RPMI8226 (cell line): ENCODE measurements at places on chromosomes 7 and 10.

DNA sequence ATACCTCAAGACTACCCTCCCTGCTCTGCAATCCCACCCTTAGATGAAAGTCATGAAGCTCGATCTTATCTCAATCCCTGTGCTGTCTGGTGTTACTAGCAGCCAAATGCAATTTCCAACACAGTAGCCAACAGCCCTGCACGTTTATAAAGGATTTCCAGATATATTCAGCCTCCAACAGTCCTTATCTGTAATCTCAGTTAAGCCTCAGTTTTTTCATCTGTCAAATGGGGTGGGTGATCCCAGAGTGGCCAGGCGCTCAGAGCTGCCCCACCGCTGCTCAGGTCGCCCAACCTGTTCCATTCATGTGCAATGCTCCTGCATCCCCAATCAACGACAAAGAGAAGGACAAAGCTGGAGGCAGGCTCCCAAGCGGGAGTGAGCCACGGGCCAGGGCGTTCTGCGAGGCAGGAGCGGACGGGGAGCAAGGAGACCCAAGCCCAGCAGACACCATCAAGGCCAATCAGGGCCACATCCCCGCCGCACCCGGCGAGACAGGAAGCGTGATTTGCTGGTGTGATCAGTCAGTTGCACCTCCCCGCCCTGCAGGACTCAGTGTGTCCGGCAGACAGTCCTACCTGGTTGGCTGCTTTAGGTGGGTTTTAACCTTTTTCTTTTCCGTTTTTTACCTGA, 19.7 kb downstream of the PDGFA start:
- DNase-seq: no peak

DNA sequence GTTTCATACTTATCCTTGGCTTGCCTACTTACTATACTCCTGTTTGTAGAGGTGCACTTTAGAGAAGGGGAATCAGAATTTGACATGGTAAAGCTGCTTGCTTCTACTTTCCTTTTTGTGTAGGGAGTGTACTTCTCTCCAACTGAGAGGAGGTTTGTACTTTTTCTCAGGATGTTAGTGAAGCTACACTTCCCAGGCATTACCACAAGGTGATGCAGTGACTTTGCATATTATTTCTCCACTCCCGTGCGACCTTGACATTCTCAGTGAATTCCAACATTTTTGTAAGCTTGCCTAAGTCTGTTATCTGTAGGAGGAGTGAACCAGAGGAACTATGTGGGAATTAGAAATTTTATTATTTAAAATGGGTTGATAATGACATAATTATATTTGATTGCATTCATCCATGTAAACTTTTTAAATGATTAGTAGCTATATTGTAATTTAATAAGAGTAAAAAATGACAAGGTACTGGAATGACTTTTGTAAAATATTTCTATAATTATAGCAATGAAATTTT, 5.2 kb downstream of the TAX1BP1 start:
- peak; percentile 42 for DNase-seq

- DNase-seq: no peak
These were observed 568.9 kb upstream of the MKI67 start for GRCh38 chr10:128694851-128695725.

- no peak for DNase-seq
These were observed 203.9 kb upstream of the PCLO start for GRCh38 chr7:83366629-83367028.

DNA sequence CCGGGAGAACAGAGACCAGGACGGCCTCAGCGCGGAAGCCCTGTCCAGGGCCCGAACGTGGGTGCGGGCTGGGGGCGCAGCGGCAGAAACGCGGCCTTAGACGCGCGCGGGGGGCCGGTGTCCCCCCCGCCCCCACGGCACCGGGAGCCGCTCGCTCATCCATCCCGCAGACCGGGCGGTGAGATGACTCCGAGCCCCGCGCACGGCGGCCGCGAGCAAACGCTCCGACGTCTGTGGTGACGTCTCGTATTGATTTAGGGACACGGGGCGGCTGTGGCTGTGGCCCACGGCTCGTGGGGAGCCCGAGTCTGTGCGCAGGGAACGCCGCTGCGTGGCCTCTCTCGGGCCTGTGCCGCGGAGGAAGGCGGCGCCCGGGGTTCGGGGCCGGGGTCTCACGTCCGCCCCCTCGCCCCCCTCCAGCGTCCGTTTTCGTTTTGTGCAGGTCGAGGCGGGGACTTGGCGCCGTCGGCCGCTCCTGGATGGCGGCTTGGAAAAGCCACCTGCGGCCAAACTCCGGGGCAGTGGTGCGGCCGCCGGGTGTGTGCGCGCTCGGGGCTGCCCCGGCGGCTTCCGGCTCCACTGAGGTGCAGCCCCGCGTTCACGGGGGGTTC, 1.0 kb upstream of the NKX6-2 start:
- no peak for DNase-seq

DNA sequence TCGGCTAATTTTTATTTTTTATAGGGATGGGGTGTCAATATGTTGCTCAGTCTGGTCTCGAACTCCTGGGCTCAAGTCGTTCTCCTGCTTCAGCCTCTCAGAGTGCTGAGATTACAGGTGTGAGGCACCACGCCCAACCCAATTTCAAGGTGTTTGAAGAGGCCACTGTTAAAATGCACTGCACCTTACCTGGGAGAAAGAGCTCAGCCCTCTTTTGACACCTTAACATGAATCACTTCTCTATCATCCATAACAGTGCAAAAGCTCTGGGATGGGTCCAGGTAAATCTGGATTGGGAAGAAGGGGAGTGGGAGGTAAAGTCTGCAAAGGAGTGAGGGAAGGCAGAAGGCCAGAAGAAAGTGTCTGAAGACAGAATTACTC, 557 bp upstream of the ZNF282 start:
- no peak for DNase-seq

GRCh38 chr10:71219918-71220688, 7.7 kb downstream of the UNC5B start:
- no peak for DNase-seq

GRCh38 chr7:133300088-133300487, 47.2 kb downstream of the EXOC4 start:
- no peak for DNase-seq

GRCh38 chr7:131241386-131241785, 86.3 kb upstream of the MKLN1 start:
- DNase-seq: no peak

- no peak for DNase-seq
These were observed 80.0 kb downstream of the CELF2 start for GRCh38 chr10:11097686-11098085.

DNA sequence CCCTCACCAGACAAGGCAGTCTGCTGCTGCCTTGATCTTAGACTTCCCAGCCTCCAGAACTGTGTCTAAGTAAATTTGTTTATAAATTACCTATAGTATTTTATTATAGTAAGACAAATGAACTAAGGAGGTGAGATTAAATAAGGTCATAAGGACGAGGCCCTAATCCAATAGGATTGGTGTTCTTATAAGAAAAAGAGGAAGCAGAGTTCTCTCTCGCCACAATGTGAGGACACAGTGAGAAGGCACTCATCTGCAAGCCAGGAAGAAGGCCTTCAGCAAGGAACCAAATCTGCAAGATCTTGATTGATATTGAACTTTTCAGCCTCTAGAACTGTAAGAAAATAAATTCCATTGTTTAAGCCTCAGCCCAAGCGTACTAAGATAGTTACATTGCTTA, 6.1 kb upstream of the ZNF438 start:
- DNase-seq: no peak

DNA sequence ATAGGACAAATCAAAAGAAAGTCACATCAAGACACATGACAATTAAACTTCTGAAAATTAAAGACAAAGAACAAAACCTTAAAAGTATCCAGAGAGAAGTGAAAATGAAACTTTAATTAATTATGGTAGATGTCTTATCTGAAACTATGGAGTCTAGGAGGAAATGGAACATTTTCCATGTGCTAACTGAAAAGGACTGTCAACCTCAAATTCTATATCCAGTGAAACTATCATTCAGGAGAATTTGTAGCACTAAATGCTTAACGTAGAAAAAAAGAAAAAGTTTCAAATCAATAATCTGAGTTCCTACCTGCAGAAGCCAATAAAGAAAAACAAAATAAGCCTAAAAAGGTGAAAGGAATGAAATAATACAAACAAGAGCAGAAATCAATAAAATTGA, 33.1 kb upstream of the C10orf71 start:
- no peak for DNase-seq

DNA sequence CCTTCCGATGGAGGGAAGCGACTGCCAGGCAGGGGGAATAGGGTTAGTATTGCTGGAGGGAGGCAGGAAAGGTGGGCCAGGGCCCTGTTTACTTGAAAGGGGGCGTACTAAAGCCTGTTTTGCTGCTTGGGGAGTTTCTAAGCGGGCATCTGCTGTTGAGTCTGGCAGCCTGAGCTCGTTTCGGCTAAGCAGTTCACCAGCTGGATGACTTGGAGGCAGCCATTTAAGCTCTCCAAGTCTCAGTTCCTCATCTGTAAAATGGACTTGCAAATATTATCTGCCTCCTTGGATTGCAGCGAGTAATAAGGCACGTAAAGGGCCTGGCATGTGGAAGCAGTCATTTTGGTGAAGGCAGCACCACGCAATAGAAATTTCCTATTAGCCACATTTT, 44.0 kb downstream of the LDB3 start:
- DNase-seq: peak; percentile 38

GRCh38 chr7:149459540-149460452, 1.1 kb downstream of the ZNF777 start:
- peak; percentile 36 for DNase-seq

DNA sequence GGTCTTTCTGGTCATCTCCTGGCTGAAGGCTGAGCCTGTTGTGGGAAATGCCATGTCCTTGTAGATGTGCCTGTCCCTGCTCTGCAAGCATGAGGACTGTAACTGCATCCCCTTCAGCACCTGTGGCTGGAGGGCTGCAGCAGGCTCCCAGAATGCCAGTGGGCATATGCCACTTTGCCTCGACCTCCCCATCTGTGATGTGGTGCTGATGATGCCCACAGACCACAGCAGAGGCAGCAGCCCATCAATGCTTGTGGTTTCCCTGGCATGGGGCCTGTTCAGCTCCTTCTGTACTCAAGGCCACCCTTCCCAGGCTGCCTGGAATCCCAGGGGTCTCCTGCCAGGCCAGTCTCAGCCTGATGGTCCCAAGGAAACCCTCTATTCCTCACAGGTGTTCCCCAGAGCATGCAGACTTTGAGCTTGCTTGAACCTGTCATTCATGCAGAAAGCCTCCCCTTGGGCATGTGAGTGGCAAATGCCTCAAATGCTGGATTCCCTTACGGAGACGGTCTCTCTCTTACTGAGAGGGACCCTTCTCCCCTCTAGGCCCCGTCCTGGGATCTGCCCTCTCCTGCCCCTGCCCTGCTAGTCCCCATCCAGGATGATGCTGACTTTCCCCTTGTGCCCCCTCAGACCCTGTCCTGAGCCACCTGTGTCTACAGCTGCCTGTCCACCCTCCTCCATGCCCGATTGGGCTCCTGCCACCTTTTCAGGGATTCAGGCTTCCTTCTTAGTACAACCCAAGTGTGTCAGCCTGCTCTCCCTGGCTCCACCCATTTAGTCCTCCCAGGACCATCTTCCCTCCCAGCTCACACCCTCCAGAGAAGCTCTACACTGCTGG, 50.9 kb upstream of the ANTXRL start:
- DNase-seq: no peak

- no peak for DNase-seq
These were observed 1024.2 kb downstream of the GRM8 start for GRCh38 chr7:126228356-126229061.

GRCh38 chr10:75865413-75866299, 434.2 kb downstream of the LRMDA start:
- DNase-seq: no peak

DNA sequence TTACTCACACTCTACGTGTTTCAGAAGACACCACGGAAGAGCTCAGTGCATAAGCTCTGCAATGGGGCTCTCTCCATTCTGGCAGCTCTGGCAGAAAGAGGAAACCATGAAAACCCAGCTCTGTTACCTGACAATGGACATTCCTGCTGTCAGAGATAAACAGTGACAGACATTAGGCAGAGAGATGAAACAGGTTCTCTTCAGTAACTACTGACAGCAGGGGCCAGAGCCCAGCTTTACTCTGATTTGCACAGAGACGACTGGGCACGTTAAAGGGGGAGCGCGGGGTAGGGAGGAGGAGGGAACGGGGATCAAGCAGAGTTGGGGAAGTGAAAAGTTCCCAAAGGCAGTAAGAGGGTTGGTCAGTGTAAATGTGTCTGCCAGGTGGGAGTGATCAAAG, 206.1 kb downstream of the RAMP3 start:
- no peak for DNase-seq

DNA sequence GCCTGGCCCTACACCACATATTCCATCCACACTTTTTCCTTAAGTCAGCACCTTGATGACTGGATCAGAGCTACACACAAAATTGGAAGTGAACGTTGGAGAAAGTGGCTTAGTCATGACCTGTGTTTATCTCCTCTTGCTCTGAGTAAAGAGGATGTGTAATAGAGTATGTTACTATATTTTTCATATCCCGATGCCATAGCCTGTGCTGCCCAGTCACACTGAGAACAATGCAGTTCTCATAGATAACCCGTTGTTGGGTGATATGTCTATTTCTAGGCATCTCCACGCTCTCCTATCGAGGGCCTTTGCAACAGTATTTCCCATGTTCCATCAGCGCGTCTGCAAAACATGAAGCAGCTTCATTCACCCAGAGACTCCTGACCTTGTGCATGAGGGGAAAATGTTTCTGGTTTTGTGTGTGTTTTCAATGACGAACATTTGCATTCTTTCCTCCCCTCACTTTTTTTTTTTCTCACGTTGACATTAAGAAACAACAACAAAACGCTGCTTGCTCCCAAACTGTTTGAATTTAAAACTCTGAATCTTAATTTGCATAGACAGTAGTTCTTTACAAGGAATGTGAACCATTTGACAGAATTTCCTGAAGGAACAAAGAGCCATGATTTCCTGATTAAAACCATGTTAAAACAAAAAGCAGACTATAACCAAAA, 43.4 kb downstream of the GRK5 start:
- DNase-seq: no peak

DNA sequence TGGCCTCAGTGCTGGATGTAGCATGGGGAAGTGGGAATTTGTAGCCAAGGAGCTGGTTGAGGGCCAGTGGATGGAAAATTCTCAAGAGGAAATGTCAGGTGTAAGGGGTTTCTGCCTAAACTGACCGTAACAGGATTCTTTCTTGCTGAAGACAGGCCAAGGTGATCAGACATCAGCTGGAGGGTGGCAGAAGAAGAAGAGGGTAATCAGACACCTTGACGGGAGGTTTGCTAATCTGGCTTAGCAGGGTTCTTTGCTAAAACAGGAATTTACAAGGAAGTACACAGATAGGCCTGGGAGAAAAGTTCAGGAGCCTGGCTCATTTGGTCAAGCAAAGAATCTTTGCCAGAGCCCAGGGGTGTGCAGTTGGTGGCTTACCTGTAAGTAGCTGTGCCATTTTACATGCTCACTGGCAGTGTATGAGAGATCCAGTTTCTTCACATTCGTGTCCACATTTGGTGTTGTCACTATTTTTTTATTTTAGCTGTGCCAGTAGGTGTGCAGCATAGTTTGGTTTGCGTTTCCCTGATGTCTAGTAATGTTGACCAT, 73.7 kb downstream of the BMPR1A start:
- no peak for DNase-seq

DNA sequence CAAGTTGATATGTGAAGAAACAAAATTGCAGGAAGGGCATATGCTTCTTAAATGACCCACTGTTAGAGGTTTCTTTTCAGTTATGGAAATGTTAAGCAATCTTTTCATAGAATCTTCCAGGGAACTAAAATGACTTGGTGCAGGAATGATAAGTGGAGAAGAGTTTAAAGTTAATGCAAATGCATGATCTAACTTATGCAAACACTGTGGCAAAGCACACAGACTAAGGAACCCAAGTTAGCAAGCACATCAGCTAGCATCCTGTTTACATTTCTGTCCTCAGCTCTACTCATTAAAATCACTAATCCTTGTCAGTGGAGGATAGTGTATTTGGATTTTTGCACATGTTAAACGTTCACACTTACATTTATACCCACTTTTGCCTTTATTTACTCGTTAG, 9.3 kb downstream of the CLCN1 start:
- no peak for DNase-seq
